Stimulated activated CD4-positive, alpha-beta T cell treated with anti-CD3 and anti-CD28 coated beads, Interleukin-4, amount 100 ng/mL, for 1 hour (primary cell): ENCODE measurements at places on chromosomes 7 and 10.

DNA sequence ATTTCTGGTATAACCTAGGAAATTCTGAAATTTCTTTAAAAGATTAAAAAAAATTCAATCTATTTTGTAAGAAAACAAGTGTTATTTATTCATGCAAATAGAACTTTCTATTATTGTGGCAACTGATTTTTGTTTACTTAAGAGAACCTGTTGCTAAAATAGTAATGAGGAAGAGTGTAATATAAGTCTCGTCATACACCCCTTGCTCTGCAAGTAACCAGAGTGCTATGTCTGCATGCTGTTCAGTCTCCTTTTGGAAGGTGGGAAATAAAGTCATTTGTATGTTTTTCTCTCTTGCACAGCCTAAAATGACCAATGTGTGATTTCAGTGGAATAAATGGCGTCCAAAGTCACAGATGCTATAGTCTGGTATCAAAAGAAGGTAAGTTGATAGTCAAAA is 41.3 kb downstream of the PHTF2 start:
- DNase-seq, result no peak

- no peak for DNase-seq
Measured at GRCh38 chr10:98141484-98142073, 7.1 kb downstream of the R3HCC1L start.

GRCh38 chr10:64011912-64012714 is 490.9 kb downstream of the REEP3 start:
- DNase-seq, result no peak

DNA sequence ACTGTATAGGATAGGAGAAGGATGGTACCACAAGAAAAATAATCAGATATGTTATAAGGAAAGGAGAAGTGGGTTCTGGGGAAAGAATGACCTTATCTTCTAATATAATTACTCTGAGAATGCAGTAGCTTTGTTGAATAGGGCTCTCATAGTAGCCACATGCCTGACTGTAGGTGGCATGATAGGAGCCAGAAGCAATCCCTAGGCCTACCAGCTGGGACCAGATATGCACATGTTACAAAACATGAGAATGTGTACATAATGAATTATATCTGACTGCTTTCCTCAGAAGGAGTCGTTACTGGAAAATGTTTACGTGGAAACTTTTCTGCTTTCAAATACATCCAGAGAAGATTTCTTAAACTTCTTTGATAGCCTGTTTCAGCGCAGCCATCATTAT is 53.2 kb upstream of the FAM3C start:
- no peak for DNase-seq

GRCh38 chr10:88661018-88661417 is 3.2 kb upstream of the LIPF start:
- no peak for DNase-seq

- no peak for DNase-seq
Measured at GRCh38 chr7:154647625-154648024, 355.3 kb downstream of the PAXIP1 start.

- no peak for DNase-seq
Measured at GRCh38 chr10:131775433-131775832, 125.4 kb upstream of the PPP2R2D start.

DNA sequence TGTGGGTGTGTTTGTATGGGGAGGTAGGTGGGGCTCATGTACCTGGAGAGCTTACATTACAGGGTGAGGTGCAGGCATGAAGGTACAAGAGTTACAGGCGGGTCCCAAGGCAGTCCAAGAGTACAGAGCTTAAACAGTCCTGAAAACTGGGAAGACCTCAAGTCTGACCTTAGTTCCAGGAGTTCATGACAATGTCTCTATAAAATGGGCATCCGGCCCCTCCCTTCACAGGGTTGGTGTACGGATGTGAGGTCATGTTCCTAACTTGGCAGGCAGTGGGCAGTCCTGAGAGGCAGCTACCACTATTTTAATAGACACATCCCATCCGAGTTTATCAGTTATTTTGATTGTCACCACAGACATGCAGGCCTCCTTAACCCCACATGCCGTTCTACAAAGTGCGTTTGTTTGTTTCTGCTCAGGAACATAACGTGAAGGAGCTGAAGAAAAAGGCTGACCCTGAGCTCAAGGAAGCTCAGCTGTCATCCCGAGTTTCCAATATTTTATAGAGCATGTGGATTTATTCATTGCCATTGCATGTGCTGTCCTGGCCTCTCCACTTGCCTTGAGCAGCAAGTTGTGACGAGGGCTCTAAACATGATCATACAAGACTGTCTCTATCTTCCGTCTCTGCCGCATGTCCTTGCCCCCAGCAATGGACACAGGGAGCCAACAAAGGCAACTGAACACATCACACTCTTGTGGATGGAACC is 647.5 kb upstream of the IGFBP3 start:
- DNase-seq, result no peak

DNA sequence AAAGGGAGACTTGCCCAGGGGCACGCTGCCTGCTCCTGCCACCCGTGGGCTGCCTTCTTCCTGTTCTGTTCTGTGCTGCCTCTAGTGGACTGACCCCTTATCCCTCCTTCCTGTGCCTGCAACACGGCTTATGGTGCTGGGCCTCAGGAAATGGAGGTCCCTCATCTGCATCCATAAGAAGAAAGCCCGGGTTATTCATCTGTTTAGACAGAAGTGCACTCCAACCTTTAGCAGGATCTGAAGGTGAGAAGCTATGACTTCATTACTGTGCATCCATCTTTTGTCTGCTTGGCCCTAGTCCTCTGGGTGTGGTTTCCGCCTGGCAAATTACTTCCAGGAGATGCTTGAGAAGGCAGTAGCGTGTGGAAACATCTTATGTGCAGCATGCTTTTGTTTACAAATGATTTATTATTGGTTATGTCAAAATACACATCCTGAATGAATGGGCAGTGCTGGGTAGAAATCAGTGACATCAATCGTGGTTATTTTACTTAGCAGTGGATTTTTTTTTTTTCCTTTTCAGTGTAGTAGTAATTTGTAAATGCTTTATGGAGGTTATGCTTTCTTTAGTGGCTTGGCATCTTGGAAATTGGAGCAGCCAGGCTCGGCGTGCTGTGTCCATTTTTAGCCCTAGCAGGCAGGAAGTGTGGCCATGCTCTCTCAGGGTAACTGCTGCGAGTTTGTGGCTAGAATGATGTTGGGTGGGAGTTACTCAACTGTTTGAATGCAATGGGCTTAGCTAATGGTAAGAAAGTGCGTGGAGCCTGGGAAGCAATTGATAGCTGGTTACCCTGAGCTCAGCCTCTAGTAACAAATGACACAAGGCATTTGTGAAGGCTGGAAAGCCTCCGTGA is 12.7 kb downstream of the PTPRE start:
- DNase-seq, result no peak

- no peak for DNase-seq
Measured at GRCh38 chr7:157043745-157044144, 33.3 kb upstream of the MNX1 start.

DNA sequence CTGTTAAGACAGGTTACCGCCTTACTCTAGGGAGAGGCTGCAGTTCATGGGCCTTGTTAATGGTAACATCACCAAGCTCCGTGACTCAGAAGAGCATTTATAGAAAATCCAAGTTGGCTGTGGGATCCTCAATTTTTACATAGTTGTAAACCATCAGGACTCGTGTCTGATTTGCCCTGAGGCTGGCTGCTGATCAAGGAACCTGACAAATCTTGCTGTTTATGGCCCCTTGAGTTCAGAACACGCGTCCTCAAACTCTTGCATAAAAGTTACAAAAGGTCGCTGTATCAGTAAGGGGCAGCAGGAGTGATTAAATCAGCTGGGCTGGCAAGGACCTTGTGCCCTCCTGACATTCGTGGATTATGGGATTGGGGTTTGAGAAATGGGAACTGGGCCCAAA is 4.6 kb downstream of the SLC13A4 start:
- DNase-seq, result no peak

DNA sequence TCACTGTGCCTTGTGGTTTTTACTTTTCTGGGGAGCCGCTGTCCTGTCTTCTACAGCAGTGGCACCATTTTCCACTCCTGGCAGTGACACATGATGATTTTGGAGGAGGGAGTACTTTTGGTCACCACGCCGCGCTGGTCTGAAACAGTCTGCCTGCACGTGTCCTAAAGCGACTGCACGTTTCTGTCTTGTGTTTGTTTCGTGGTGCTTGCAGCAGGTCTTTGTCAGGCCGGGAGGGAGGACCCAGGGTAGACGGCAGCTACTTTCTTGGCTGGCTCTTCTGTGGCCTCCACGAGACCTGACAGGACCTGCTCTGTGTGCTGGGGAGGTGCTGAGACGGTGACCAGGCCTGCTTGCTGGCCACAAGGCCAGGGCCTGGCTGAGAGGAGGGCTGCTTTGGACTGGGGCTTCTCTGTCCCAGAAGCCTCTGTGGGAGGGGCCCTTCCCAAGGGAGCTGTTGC is 82.0 kb downstream of the GLRX3 start:
- DNase-seq, result no peak

DNA sequence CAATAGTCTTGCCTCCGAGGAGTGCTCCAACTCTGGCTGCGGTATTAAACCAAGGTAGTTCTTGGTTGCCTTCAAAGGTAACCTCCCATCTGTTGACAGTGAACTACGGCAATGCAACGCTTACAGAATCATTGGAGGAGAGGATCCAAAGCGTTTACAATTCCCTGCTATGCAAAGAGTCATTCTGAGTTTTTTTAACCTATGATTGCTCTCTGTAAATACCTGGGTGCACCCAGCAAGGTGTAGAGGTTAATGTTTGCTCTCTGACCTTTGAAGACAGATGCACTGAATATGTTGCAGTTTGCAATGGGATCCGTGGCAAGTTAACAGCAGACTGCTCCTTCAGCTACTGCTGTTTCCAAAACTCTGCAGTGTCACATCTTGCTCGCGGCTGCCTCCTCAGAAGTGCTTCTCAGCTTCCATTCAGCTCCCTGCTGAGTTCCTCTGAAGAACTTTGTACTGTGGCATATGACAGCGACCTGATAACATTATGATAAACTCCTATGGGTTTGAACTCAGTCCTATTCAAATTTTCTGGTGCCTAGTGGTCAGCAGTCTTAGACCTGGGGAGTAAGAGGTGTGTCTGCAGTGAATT is 29.0 kb downstream of the KIAA1217 start:
- no peak for DNase-seq

DNA sequence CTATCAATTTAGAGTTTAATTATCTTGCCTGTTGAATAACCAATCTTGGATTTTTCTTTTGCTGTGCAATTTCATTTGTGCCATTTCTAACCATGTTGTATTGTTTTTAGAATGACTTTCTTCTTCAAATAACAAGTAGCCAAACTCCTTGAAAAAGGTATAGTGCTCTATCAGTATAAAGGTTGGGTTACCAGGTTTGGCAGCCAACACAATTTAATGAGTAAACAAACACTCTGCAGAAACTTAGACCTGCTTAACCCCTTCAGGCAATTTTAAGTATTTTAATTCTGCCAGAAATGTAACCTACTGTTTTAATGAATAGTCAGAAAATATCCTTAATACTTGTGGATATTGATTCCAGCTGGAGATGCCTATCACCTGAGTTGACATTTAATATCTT is 299.8 kb downstream of the ARL4A start:
- no peak for DNase-seq

GRCh38 chr10:79316671-79317431 is 30.4 kb upstream of the PPIF start:
- no peak for DNase-seq

DNA sequence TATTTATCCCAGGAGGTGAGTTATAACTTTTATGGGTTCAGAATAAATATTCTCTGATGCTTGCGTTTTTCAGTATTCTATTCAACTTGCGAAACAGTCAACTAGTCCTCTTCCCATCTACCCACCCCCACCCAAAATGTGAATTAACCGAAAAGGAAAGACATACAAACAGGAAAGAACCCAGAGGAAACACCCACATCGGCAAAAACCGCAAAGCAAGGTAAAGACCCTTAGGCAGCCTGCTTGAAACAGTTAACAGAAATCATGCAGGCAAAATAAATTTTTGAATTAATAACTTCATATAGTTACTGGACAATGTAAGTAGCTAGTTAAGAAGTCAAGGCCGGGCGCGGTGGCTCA is 5.4 kb downstream of the ZC3HAV1 start:
- peak; percentile 28 for DNase-seq

DNA sequence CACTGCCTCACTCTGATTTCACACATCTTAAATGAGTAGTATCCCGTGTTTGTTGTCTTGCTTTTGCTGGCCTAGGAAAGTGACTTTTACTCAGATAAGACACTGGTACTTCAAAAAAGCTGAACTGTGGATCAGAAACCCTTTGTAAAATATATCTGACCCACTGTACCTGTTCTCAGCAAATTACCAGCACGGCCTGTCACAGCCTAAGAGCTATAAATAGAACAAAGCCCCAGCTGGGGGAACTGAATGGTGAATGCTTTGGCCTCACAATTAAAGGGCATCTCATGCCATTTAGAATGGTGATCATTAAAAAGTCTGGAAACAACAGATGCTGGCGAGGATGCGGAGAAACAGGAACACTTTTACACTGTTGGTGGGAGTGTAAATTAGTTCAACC is 76.1 kb downstream of the CREB3L2 start:
- no peak for DNase-seq

GRCh38 chr7:102473271-102473991 is 5.3 kb downstream of the POLR2J start:
- no peak for DNase-seq

GRCh38 chr7:157951300-157952049 is 614.7 kb downstream of the DNAJB6 start:
- DNase-seq, result no peak

GRCh38 chr7:104643587-104644217 is 315.3 kb downstream of the LHFPL3 start:
- DNase-seq, result no peak

DNA sequence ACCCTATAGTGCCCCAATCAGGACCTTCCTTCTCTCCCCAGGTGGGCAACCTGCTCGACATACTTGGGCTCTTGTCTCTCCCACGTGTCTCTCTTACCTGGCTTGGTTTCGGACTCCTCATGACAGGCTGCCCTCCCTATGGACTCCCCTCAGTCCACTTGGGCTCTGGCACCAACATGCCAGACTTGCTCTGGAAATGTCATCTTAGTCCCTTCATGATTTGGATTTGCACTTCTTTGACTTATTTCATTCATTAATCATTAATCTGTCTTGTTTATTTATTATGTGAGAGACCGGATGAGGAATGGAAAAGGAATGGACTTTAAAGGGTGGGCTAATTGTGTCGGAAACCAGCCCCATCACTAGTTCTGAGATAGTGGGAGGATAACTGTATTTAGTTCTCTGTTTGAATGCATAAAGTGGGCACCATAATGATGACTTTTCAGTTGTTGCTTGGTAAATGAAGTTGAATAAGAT is 108.0 kb downstream of the SND1 start:
- DNase-seq, result no peak

GRCh38 chr10:83533290-83533689 is 606.0 kb upstream of the GHITM start:
- DNase-seq, result no peak

GRCh38 chr7:42348631-42349030 is 111.6 kb upstream of the GLI3 start:
- no peak for DNase-seq
